ENCODE measurements at places on chromosomes 12 and 14. TPM values are rescaled to one million over a fixed set of nuclear protein-coding genes. Genes with fewer than 3 reads are reported as not detected.
A peak's percentile ranks its signal among the peaks of the same experiment; 100 is the strongest.

CLEC6A gene
- total RNA-seq, result not detected

GRCh38 chr12:53465679-53466078 is 13.8 kb downstream of the PCBP2 start:
- no peak overlapping the region for H3K27ac ChIP-seq
- no peaks in the 10 kb centered on the region for H3K27me3 ChIP-seq
- DNase-seq, result no peak
- peaks cover 100% of the 10 kb centered on the region for H3K36me3 ChIP-seq

DNA sequence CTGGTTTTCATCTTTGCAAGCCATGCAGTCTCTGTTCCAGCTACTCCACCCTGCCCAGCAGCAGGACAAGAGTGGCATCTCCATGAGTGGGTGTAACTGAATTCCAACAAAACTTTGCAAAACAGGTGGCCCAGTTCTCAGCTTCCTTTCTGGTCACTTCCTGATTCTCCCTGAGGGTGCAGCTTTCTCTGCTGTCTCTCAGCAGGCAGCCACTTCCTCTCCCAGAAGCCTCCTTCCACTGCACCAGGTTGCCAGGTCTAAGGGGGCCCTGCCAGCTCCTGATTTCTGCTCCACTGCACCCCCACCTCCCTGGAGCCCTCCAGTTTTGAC is 341.0 kb upstream of the FKBP4 start:
- H3K4me3 ChIP-seq, result no peak overlapping the region
- H3K36me3 ChIP-seq, result peaks cover 11% of the 10 kb centered on the region
- no peak overlapping the region for H3K27ac ChIP-seq
- H3K4me1 ChIP-seq, result no peaks in the 10 kb centered on the region

GRCh38 chr12:12788131-12788530 is 2.7 kb downstream of the APOLD1 start:
- H3K36me3 ChIP-seq, result no peaks in the 10 kb centered on the region
- H3K27me3 ChIP-seq, result no peaks in the 10 kb centered on the region
- H3K4me3 ChIP-seq, result peak overlapping the region; percentile 74
- no peak for DNase-seq

DNA sequence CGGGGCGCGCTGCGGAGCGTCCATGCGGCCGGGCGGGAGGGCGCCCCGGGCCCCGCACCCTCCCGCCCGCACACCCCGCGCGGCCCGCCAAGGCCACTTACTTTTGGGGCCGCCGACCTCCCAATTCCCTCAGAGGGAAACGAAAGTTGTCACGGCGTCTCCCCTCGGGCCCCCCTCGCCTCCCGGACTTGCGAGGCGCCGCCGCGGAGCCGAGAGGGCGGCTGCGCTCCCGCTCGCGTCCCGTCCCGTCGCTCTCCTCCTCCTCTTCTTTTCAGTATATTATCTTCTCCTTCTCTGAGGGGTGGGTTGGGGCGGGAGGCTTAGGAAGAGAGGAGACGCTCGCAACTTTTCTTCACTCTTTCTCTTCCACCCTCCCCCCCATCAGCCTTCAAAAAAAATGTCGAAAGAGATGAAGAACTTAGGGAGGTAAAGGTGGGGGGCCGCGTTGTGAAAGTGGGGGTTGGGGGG is 613 bp downstream of the DUSP16 start:
- peak overlapping the region; percentile 100 for H3K27ac ChIP-seq
- H3K36me3 ChIP-seq, result no peaks in the 10 kb centered on the region

GRCh38 chr12:3604748-3605586 is 114.0 kb downstream of the PRMT8 start:
- H3K4me1 ChIP-seq, result peaks cover 4% of the 10 kb centered on the region
- no peaks in the 10 kb centered on the region for H3K36me3 ChIP-seq
- no peak overlapping the region for H3K27ac ChIP-seq
- no peak overlapping the region for H3K4me3 ChIP-seq
- no peaks in the 10 kb centered on the region for H3K27me3 ChIP-seq

Measured in ascending aorta (tissue), 2 donors.